ENCODE measurements at places on chromosomes 12 and 14.
A peak's percentile ranks its signal among the peaks of the same experiment; 100 is the strongest.

GRCh38 chr12:112207397-112207924, 82.1 kb downstream of the TRAFD1 start:
- no peak for DNase-seq

DNA sequence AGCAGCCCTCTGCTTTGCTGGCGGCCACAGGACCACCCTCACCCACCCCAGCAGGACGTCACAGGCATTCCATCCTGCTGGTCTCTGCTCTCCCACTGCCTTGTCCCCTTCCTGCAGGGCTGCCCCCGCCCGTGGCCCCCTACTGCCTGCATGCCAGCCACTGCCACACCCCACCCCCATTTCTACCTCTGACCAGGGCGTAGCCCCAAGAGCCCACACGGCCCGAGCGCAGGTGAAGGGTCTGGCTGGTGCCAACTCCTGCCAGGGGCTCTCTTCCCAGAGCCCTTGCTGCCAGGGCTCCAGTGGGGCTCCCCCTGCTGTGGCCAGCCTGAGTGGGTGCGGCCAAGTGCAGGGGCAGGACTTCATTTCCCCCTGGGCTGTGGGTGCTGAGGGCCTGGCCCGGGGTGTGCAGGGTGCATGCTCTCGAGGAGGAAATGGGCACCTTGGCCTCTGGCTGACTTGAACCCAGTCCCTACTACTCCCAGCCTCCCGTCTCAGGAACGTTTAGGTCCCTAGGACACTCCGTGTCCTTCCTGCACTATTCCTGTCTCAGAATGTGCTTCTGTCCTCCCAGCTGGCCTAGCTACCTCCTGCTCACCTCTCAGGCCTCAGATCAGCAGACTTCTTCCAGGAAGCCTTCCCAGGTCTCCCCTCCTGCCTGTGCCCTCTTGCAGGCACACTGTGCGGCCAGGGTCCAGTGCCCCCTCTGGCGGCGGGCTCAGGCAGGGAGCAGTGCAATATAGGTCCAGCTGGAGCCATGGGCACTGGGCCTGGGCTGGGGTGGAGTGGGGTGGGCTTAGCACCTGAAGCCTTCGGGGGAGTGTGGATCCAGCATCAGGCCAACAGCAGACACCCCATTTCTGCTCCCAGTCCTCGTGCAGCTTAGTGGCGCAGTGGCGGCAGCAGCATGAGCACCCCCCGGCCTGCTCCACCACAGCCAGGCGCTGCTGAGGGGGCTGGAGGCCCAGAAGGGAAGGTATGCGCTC, 1.4 kb downstream of the LBHD2 start:
- no peak for DNase-seq

- DNase-seq = no peak
Measured at GRCh38 chr12:131535779-131536178, 175.1 kb upstream of the SFSWAP start.

GRCh38 chr12:30823764-30824163, 69.0 kb upstream of the CAPRIN2 start:
- DNase-seq = no peak

DNA sequence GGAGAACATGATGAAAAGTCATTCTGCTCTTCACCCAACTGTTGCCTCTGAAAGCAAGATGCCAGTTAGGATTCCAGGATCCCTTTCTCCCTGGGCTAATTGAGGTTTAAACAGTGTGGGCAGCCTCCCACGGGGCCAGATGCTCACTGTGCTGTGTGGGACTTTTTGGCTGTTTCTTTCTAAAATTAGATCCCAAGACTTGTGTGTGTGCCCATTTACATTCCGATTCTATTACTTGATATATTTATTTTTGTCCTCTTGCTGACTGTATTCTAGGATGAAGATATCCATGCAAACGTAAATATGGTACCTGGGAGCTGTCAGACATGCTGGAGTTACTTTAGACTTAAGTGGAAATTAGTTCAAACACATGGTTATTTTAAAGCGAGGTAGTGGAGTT, 6.2 kb downstream of the IFT43 start:
- no peak for DNase-seq

- peak; percentile 37 for DNase-seq
Measured at GRCh38 chr14:20609215-20610001, 18.2 kb upstream of the RNASE12 start.

DNA sequence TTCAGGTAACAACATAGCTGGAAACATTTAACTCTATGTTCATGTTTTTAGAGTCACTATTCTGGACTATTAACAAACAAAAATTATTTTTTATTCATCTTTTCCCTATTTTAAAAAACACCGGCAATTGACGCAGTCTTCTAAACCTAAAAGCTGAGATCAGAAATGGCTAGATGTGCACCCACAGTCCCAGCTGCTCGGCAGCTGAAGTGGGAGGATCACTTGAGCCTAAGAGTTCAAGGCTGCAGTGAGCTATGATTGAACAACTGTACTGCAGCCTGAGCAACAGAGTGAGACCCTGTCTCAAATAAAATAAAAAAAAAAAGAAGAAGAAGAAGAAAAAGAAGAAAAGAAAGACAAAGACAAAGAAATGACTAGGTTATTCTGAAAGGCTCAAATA, 64.5 kb downstream of the PAX9 start:
- no peak for DNase-seq

DNA sequence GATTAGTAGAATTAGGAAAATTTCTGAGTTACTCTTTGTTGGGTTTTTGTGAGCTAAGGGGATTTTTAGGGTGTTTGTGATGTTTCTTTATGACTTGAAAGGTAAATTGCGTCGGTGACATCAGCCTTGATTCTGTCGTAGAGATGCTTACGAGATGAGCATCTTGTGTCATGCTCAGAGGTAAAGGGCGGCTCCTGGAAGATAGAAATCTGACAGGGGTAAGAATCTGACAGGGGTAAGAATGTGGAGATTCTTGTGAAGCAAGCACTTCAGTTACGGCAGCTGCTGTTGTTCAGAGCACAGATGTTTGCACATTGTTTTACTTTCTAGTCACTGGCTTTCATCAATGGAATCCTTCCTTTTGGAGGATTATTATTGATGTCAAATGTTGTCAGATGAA, 22.5 kb downstream of the EML1 start:
- no peak for DNase-seq

DNA sequence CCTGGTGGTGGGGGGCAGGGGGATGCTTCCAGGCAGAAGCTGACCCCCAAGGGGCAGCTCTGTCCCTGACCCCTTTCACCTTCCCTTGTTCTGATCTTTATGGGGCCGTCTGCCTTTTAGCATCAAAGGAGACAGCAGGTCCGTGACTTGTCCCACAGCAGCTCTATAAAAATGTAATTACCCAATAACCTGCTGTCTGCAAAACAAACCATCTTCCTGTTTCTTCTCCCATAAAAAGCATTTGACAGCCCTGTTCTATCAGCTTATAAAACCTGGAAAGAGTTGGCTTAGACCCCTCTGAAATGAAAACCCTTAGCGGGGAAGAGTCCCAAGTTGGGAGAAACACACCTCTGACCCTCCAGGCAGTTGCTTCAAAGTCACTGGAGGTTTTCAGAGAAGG, 416.9 kb downstream of the MED13L start:
- DNase-seq = no peak

- DNase-seq = no peak
Measured at GRCh38 chr12:55703288-55703687, 4.4 kb downstream of the ITGA7 start.

- no peak for DNase-seq
Measured at GRCh38 chr12:38823738-38824137, 81.7 kb downstream of the CPNE8 start.
